ENCODE measurements at places on chromosomes 11 and 22. TPM values are rescaled to one million over a fixed set of nuclear protein-coding genes. Genes with fewer than 3 reads are reported as not detected.

The ANGPTL5 gene
- total RNA-seq, result 4.0 TPM

The FOLR2 gene
- total RNA-seq, result 24.0 TPM

GRCh38 chr22:44210722-44211121 lies 30.0 kb downstream of the PARVG start:
- no peak for DNase-seq

The RPS6KA4 gene
- total RNA-seq, result 20.1 TPM

DNA sequence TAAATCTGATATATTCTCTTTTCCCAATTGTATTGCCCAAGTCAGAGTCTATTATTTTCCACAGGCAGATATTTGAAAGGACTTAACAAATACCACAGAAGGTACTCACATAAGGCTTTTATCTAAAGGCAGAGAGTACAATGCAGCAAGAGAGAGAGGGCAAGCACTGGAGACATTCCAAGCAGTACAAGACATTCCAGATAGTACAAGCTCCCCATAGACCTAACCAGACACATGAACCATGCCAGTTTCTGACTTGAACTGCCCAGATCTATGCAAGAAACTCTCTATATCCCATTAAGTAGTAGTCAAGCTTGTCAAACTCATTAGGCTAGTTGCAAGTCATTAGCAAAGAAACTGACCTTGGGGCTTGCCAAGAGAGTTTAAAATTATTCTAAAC lies 11.2 kb upstream of the MS4A6E start:
- DNase-seq, result no peak

- no peak for DNase-seq
Measured at GRCh38 chr22:42745118-42745517, 24.4 kb upstream of the A4GALT start.

- no peak for DNase-seq
Measured at GRCh38 chr11:116240710-116241109, 532.1 kb downstream of the BUD13 start.

Measured in left cardiac atrium (tissue), 4 donors.